ENCODE measurements at places on chromosomes 2 and 18.
A peak's percentile ranks its signal among the peaks of the same experiment; 100 is the strongest.

GRCh38 chr2:62410926-62411456, 95.0 kb downstream of the TMEM17 start:
- DNase-seq: no peak

DNA sequence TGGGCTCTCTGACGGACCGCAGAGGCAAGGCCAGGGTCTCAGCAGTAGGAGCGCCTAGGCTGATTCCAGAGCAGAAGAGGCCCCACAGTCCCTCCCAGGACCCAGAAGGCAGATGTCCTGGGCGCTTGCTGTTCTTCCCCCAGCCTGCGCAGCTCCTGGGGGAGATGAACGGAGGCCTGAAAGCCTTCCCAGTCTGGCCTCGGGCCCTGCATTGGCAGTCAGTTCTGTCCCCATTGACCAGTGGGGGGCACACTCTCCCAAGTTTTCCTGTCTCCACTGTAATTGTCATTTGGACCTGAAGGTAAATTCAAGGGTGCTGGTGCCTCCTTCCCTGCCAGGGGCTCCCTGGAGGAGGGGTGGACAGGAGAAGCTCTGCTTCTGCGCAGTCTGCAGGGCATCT, 345.7 kb downstream of the CYP26B1 start:
- peak; percentile 63 for DNase-seq

- DNase-seq: no peak
These were observed 46.3 kb downstream of the COPS8 start for GRCh38 chr2:237131749-237132533.

GRCh38 chr2:47520825-47521665, 118.1 kb downstream of the MSH2 start:
- peak; percentile 77 for DNase-seq

- no peak for DNase-seq
These were observed 70.9 kb upstream of the ST6GAL2 start for GRCh38 chr2:106956879-106957278.

GRCh38 chr2:72166279-72166678, 18.6 kb upstream of the CYP26B1 start:
- DNase-seq: no peak

DNA sequence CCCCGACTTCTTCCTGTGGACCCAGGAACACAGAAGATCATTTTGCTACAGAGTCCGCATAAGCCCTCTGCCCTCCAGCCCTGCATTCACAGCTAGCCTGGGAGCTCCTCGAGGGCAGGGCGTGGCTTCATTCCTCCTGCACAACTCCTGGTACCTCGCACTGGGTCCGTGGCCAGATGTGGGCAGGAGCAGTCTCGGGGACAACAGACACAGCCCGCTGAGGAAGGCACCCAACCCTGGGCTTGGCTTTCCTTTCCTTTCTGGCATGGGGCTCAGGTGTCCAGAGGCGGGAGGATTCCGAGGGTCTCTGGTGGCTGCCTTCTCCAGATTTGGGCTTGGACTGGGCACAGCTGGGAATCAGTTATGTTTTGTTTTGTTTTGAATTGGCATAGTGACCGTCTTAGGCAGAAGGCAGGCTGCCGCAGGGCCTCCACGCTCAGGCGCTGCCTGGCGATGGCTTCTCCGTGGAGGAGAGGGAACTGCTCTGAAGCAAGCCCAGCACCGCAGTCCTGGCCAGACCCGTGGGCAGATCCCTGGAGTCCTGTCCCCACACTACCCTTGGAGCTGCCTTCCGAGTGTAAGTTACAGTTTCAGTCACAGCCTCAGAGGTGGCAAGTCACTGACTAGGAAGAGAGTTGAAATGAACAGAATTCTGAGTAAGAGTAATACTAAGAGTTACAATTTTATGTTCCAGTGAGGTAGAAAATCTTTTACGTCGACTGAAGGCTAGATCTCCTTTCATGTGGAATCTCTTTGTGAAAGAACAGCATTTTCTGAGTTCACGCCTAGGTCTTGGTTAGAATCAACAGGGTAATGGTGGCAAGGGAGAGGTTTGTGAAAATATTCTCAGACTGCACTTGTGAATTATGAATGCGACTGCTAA, 47.9 kb downstream of the LDLRAD4 start:
- no peak for DNase-seq

GRCh38 chr18:3119401-3120341, 100.1 kb downstream of the MYOM1 start:
- no peak for DNase-seq

GRCh38 chr18:47949202-47949601, 18.7 kb upstream of the SMAD2 start:
- peak; percentile 18 for DNase-seq

Data from Ammon's horn (tissue), 1 donor.